Colonic mucosa (tissue), 4 donors: ENCODE measurements at places on chromosomes 12 and 14. TPM values are rescaled to one million over a fixed set of nuclear protein-coding genes. Genes with fewer than 3 reads are reported as not detected.

Gene OR6C2
- total RNA-seq, result not detected

Gene LUM
- total RNA-seq, result 26.1 TPM

GRCh38 chr12:127515941-127516340, 751.0 kb upstream of the TMEM132C start:
- no peak for DNase-seq

GRCh38 chr12:6213969-6214368, 13.8 kb downstream of the CD9 start:
- DNase-seq, result no peak
